ENCODE measurements at places on chromosomes 2 and 18.

- DNase-seq = no peak
Observed at GRCh38 chr2:16104315-16104948, 164.1 kb downstream of the MYCN start.

GRCh38 chr18:38301621-38302020 is 736.0 kb upstream of the CELF4 start:
- DNase-seq = no peak

DNA sequence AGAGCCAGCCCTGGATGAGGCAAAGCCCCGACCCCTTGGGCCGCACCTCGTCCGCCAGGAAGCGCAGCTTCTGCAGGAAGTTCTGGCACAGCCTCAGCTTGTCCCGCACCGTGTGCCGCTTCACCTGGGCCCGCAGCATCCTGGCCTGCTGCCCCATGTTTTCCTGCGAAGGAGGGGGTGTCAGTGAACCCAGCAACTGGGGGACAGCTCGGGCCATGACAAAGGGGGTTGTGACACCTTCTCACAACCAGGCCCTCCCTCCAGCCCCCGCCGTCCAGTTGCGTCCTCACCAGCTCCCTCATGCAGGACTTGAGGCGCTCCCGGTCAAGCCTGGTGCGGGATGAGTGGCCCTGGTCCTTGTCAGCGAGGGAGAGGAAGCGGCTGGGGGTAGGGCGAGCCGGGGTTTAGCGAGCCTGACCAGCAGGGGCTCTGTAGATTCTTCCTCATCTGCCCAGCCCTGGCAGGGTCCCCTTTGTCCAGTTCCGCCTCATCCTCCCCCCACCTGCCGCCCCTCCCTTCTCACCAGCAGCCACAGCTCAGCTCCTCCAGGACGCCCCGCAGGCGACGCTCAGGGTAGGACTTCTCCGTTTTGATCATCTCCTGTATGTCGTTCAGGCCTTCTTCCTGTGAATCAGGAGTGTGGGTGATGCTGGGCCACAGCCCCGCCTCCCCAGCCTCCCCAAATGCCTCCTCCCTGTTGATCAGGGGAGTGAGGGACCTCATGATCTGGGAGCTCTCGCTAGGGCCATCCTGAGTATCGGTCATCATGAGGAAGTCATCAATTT is 606 bp downstream of the OTOF start:
- DNase-seq = no peak

GRCh38 chr2:86002375-86002774 is 103.3 kb downstream of the POLR1A start:
- DNase-seq = no peak

DNA sequence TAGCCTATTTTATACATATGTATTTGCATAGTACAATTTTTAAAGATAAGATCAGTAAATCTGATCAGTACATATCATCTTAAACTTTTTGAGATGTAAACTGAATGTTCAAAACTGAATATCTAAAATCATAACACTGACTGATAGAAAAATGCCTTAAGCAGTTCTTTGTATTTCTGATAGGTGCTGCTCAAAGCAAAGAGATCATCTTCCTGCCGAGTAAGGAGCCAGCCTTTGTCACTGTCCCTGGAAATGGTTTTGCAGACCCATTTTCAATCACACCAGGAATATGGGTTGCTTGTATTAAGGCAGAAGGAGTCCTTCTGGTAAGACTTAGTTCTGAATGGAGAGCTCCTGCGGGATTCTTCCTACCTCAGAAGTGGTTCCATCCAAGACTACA is 135.0 kb downstream of the LAMA3 start:
- DNase-seq = no peak

DNA sequence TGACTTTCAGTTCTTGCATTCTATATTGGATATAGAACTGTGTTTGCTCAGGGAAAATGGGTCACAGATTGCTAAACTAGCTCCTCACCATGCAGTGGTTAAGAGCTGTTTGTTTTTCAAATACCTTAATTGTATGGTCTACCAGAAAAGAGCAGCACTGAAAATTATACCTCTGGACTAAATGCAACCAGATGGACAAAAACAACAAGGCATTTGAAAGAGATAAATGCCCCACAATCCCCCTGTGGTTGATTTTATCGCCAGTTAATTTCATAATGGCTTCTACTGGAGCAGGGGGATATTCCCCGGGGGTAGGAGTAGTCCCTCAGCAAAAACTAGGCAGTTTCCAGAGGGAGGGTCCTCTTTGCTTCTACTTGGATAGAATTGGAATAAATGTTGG is 267.9 kb upstream of the TNP1 start:
- DNase-seq = no peak

GRCh38 chr18:47683774-47684173 is 246.7 kb downstream of the SMAD2 start:
- DNase-seq = no peak

All from effector memory CD8-positive, alpha-beta T cell (primary cell).